ENCODE measurements at places on chromosomes 12 and 14.
A peak's percentile ranks its signal among the peaks of the same experiment; 100 is the strongest.

DNA sequence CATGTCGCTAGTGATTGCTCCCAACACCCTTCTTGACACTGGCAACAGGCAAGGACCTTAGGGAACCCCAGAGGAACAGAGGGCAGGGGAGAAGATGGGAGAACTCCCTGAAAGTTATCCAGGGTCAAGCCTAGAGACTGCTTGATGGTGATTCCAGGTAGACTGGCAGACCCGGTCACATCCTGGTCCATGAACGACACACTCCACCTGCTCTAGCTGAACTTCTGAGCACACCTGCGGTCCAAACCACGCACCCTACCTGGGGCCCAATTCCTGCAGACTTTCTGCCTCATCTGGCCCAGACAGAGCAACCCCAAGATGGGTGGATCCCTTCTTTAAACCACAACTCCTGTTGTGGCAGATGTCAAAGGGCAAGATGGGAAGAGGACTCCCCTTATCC, 34.2 kb downstream of the NCKAP5L start:
- peaks cover 37% of the 10 kb centered on the region for H3K36me3 ChIP-seq
- H3K27me3 ChIP-seq, result no peaks in the 10 kb centered on the region
- H3K4me3 ChIP-seq, result no peak overlapping the region

GRCh38 chr14:20797164-20797563, 5.5 kb downstream of the RNASE1 start:
- no peaks in the 10 kb centered on the region for H3K36me3 ChIP-seq
- no peak for DNase-seq
- no peaks in the 10 kb centered on the region for H3K4me1 ChIP-seq
- no peak overlapping the region for H3K4me3 ChIP-seq

DNA sequence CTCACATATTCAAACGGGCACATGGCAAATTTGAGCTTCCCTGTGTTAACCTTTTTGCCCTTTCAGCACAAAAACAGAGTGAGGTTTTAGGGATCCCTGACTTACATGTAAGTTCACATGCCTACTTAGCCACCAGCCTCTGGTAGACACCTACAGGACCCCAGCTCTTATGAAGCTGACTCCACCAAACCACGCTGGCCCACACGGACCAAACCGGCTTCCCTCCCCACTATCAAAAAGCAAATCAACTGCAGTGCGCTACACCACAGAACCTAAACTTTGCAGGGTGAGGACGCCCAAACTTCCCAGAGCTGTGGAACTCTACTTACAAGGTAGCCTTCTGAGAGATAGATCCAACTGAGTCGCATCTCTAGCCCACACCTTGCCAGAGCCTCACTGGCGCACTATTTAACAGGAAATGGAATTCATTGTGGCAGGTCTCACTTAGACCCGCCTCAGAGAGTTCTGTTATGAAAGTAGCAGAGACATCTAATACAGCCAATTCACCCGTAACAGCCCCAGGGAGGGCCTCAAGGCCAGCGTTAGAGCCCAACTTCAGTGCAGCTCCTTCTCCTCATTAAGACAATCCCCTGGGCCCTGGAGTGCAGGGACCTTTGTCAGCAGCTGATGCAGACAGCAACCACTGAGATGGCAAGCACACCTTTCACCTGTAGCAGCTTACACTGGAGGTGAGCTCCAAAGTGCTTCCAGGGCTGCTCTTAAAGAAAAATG, 49.2 kb downstream of the SH2B3 start:
- peaks cover 84% of the 10 kb centered on the region for H3K36me3 ChIP-seq
- peaks cover 15% of the 10 kb centered on the region for H3K4me1 ChIP-seq
- H3K27ac ChIP-seq, result peak overlapping the region; percentile 67
- no peak overlapping the region for H3K4me3 ChIP-seq
- H3K27me3 ChIP-seq, result no peaks in the 10 kb centered on the region

DNA sequence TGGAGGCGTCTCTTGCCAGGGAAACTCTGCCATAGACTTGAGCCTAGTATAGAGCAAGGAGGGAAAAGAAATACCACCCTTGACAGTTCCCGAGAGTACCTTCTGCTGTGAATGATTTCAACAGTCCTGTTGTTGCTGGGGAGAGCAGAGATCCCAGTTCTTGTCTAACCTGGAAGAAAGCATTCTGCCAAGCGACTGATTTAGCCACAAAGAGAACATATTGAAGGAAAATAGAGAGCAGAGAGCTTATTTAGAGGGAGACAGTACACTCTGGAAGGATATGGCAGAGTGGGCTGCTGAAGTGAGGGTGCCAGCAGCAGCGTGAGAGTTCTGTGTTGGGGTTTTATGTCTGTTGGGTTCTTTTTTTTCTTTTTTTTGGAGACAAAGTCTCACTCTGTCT, 966.9 kb upstream of the TMEM132C start:
- no peak overlapping the region for H3K27ac ChIP-seq
- H3K36me3 ChIP-seq, result no peaks in the 10 kb centered on the region
- H3K4me3 ChIP-seq, result no peak overlapping the region
- H3K4me1 ChIP-seq, result no peaks in the 10 kb centered on the region
- DNase-seq, result no peak

GRCh38 chr14:24235804-24236688, 3.3 kb downstream of the GMPR2 start:
- DNase-seq, result peak; percentile 58
- peaks cover 47% of the 10 kb centered on the region for H3K4me1 ChIP-seq
- no peak overlapping the region for H3K27ac ChIP-seq
- no peaks in the 10 kb centered on the region for H3K27me3 ChIP-seq
- H3K4me3 ChIP-seq, result no peak overlapping the region

DNA sequence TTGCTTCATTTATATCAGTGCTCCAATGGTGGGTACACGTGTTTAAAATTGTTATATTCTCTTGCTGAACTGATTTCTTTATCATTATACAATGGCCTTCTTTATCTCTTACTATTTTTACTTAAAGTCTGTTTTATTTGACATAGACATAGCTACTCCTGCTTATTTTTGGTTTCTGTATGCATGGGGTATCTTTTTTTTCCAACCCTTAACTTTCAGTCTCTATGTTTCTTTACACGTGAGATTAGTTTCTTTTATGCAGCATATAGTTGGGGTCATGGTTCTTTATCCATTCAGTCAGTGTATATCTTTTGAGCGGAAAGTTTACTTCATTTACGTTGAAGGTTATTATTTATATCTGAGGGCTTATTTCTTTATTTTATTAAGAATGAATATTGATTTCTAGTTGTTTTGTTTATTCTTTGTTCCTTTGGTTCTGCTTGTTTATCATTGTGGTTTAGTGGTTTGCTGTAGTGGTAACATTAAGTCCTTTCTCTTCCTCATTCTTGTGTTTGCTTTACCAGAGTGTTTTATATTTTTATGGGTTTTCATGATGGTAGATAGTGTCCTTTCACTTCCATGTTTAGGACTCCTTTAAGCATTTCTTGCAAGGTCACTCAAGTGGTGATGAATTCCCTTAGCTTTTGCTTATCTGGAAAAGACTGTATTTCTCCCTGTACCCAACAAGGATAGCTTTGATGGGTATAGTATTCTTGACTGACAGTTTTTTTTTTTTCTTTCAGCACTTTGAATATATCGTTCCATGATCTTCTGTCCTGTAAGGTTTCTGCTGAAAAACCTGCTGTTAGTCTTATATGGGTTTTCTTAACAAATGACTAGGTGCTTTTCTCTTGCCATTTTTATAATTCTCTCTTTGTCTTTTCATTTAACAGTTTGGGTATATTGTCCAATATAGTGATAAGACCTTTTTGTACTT, 38.3 kb upstream of the FAR2 start:
- no peaks in the 10 kb centered on the region for H3K4me1 ChIP-seq
- no peaks in the 10 kb centered on the region for H3K36me3 ChIP-seq
- DNase-seq, result no peak
- no peak overlapping the region for H3K4me3 ChIP-seq

- no peaks in the 10 kb centered on the region for H3K36me3 ChIP-seq
- H3K4me1 ChIP-seq, result no peaks in the 10 kb centered on the region
- no peak for DNase-seq
- no peak overlapping the region for H3K27ac ChIP-seq
Observed at GRCh38 chr12:130557886-130558765, 158.0 kb downstream of the RIMBP2 start.

DNA sequence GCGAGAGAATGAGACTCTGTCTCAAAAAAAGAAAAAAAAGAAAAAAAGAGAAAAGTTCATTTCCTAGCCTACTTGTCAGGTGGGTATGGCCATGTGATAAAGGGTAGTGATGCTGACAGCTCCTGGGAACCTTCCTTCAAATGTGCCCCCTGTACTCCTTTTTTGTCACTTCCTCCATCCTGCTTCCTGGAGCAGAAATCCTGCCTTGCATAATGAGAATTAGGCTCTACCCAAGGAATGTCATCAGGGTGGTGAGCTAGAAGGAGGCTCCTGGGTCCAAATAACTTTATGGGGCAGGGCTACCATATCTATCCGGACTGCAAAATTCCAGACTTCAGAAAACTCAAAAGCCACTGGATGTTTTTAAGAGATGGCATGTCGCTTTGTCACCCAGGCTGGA, 27.8 kb upstream of the FBXO34 start:
- DNase-seq, result no peak
- H3K36me3 ChIP-seq, result no peaks in the 10 kb centered on the region

GRCh38 chr12:82146740-82147139, 211.4 kb downstream of the CCDC59 start:
- H3K4me3 ChIP-seq, result no peak overlapping the region
- no peaks in the 10 kb centered on the region for H3K36me3 ChIP-seq
- no peaks in the 10 kb centered on the region for H3K27me3 ChIP-seq
- no peaks in the 10 kb centered on the region for H3K4me1 ChIP-seq

- no peaks in the 10 kb centered on the region for H3K4me1 ChIP-seq
- H3K36me3 ChIP-seq, result no peaks in the 10 kb centered on the region
- no peak overlapping the region for H3K4me3 ChIP-seq
Observed at GRCh38 chr12:132450418-132451171, 39.4 kb upstream of the FBRSL1 start.

GRCh38 chr14:103543721-103544387, 14.9 kb downstream of the TRMT61A start:
- H3K36me3 ChIP-seq, result no peaks in the 10 kb centered on the region
- H3K4me3 ChIP-seq, result no peak overlapping the region
- H3K27ac ChIP-seq, result no peak overlapping the region
- no peaks in the 10 kb centered on the region for H3K27me3 ChIP-seq
- DNase-seq, result peak; percentile 67

- peaks cover 2% of the 10 kb centered on the region for H3K27me3 ChIP-seq
- DNase-seq, result peak; percentile 61
- H3K4me3 ChIP-seq, result no peak overlapping the region
- H3K4me1 ChIP-seq, result no peaks in the 10 kb centered on the region
Observed at GRCh38 chr12:85955127-85955526, 81.0 kb downstream of the NTS start.

DNA sequence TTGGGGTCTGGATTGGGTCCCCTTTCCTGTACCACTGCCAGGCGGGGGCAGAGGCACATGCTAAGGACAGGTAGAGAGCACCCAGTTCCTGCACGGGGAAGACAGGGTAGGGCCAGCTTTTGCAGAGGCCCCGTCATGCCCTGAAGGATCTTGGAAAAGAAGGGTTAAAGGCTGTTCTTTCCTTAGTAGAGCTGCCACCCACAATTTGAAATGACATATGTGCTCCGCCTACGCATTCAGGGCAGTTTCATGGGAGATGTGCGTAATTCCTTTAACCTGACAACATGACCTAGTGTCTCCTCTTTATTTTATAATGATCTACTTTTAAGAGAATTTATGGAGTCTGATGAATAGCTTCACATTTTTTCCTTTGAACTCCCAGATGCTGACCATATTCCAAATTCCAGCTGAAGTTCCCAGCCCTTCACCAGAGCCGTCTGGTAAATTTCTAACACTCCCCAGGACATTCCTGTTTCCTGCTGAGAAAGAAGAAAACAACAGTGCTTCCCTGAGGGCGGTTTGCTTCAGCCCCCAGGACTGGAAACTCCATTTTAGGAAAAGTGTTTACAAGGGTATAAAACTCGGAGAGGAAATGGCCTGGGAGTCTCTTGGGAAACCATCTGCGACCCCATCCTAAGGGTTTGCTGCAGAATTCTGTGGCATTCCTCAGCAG, 58.9 kb upstream of the PLEKHG3 start:
- no peak overlapping the region for H3K4me3 ChIP-seq
- H3K27ac ChIP-seq, result peak overlapping the region; percentile 82
- DNase-seq, result peak; percentile 83

GRCh38 chr12:125090437-125090836, 25.2 kb downstream of the AACS start:
- no peak overlapping the region for H3K27ac ChIP-seq
- H3K4me3 ChIP-seq, result no peak overlapping the region
- no peaks in the 10 kb centered on the region for H3K4me1 ChIP-seq
- no peak for DNase-seq

GRCh38 chr12:103773109-103773910, 67.7 kb downstream of the NT5DC3 start:
- no peaks in the 10 kb centered on the region for H3K4me1 ChIP-seq
- H3K27ac ChIP-seq, result no peak overlapping the region
- H3K36me3 ChIP-seq, result peaks cover 18% of the 10 kb centered on the region
- no peak for DNase-seq

GRCh38 chr12:96048393-96048969, 13.1 kb upstream of the LTA4H start:
- no peak overlapping the region for H3K27ac ChIP-seq
- no peaks in the 10 kb centered on the region for H3K36me3 ChIP-seq
- no peak for DNase-seq
- H3K27me3 ChIP-seq, result no peaks in the 10 kb centered on the region
- H3K4me1 ChIP-seq, result peaks cover 31% of the 10 kb centered on the region
- H3K4me3 ChIP-seq, result no peak overlapping the region

- no peak overlapping the region for H3K4me3 ChIP-seq
- no peak overlapping the region for H3K27ac ChIP-seq
- DNase-seq, result no peak
- no peaks in the 10 kb centered on the region for H3K27me3 ChIP-seq
- peaks cover 7% of the 10 kb centered on the region for H3K4me1 ChIP-seq
- peaks cover 29% of the 10 kb centered on the region for H3K36me3 ChIP-seq
Observed at GRCh38 chr14:73223049-73223448, 14.3 kb upstream of the PAPLN start.
